KBM-7 (cell line): ENCODE measurements at places on chromosomes 5 and 9.

DNA sequence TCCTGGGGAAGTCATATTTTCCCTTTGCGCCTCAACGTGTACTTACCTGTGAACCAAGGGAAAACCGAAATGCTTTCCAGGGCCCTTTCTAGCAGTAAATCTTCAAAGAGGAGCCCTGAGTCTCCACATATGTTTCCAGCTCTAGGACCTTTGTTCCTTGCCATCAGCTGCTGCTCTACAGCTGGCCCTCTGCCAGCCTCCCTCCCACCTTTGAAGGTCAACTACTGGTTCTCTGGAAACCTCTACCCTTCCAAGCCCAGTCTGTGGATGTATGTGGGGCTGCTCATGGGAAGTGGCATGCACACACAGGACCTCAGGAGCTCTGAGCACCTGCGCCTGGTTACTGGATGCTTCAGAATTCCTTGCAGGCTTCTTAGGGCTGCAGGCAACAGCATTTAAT lies 117.2 kb downstream of the PSD2 start:
- DNase-seq, result no peak

DNA sequence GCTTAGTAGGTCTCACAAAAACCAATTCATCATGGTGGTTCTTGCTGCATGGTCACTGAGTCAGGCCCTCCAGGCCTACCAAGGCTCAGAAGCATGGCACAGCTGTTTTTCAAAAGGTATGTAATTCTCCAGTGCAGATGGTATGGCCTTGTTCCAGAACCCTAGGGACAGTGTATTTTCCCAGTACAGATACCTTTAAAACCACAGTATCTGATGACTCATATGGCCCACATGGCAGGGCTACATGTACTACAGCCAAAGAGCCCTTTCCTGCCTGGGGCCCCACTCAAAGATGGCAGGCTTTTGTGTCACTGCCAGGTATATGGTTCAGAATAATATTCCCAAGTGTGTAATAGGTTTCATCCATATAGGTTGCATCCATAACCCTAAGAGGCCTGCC lies 16.5 kb downstream of the CSF2 start:
- DNase-seq, result no peak

- no peak for DNase-seq
Observed at GRCh38 chr9:110308633-110309038, 29.0 kb downstream of the TXNDC8 start.

GRCh38 chr9:88535226-88536022 lies 446 bp downstream of the NXNL2 start:
- no peak for DNase-seq

GRCh38 chr5:157283434-157283833 lies 17.5 kb downstream of the CYFIP2 start:
- peak; percentile 65 for DNase-seq

- DNase-seq, result no peak
Observed at GRCh38 chr5:663436-664342, 29.5 kb downstream of the TPPP start.

DNA sequence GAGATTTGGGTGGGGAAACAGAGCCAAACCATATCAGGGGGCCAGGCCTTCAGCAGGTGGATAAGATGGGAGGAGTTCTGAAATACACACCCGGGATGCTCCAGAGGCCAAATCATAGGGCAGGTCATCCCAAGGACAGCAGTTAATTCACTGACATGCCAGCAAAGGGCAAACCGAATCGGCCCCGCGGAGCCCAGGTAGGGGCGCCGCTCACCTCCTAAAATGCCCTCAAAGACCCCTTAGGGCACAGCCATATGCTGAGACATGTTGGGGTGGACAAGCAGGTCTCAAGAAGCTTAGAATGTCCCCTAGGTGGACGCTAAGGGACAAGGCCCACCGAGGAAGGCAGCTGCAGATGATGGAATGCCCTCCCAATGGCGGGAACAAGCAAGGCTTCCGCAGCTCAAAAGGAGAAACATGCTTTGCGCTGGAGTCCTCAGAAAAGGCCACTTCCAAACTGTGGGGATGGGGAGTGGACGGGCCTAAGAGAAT lies 144.9 kb downstream of the ERCC6L2 start:
- DNase-seq, result no peak

DNA sequence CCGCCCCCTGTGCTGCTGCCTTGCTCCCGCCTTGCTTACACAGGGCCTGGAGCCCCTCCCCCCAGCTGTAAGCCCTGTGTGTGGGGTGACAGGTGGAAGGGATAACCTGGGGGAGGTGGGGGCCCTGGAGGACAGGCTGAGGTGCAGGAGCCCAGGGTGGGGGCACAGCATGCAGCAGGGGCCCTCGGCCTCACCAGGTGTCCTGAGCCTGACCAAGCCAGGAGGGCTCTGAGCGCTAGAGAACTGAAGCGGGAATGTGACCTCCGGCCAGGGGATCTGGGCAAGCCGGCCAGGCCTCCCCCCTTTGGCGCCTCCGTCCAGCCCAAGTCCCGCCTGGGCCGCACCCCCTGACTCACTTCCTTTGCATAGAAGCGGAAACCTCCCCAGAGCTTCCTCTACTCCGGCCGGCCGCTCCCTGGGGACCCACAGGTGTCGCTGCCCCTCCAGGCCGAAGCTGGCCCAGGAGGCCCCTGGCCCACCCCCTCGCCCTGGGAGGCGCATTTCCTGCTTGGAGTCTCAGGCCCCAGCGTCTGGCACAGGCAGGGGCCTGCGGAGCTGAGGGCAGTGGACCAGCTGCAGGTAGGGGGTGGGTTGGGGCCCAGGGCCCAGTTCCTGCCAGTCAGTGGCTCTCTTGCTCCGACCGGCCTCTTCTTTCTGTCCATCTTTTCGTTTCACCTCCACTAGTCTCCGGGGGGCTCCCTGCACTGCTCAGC lies at the start of gene TOR4A:
Gene TOR4A, plus strand, starts transcription at position 398 of the 713 bp plus-strand sequence. CDS start 964 bp downstream, outside the sequence.
- DNase-seq, result peak; percentile 85

- no peak for DNase-seq
Observed at GRCh38 chr5:91296674-91297143, 86.4 kb downstream of the ARRDC3 start.

DNA sequence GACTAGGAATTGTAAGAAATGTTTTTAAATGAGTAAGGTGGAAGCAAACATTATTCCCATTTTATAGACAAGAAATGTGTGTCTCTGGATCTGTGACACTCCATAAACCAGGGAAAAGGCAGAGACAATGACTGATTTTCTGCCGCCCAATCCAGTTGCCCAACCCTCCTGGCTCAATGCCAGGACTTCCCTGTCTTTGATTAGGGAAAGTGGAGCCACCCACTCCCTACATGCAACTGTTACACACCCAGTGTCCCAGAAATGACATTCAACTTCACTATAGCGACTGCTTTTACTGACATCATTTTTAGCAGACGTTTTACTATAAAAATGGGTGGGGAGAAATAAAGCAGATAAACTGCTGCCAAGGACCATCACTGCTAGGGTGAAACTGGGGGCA lies 79.7 kb downstream of the THBS4 start:
- DNase-seq, result no peak

GRCh38 chr5:172008689-172009141 lies 2.3 kb upstream of the FBXW11 start:
- DNase-seq, result no peak

DNA sequence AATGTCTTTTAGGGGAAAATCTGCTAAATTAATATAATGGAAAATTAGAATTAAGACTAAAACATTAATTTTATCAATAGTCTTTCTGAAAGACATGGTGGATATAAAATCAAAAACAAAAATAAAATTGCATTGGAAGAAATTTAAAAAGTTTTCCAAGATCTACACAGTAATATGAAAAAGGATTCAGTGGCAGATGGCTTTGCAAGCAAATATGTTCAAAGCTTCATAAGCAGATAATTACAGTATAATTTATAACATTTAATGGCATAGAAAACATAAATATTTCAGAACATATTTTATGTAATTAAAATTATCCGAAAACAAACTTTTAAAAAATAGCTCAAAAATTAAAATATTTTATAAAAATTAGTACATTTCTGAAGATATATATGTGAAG lies 512.4 kb upstream of the CYLC2 start:
- no peak for DNase-seq

DNA sequence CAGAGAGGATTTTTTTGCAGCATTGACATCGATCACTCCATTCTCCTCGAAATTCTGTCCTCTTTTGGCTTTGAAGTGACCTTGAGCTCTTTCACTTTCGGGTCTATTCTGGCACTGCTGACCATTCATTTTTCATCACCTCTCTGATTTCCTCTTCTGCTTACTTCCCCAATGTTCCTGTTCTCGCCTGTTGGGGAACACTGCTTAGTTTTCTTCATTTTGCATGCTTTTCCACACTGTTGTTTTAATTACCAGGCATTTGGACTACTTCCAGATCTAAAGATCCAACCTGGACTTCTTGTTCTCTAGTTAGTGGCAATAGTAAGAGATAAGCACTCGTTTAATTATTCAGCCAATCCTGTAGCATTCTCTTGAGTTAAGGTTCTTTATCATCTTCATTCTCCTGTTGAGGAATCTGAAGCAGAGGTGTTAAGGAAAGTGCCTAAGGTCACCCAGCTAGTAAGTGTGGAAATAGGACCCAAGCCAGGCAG lies 53.4 kb downstream of the MAN2A1 start:
- DNase-seq, result no peak

DNA sequence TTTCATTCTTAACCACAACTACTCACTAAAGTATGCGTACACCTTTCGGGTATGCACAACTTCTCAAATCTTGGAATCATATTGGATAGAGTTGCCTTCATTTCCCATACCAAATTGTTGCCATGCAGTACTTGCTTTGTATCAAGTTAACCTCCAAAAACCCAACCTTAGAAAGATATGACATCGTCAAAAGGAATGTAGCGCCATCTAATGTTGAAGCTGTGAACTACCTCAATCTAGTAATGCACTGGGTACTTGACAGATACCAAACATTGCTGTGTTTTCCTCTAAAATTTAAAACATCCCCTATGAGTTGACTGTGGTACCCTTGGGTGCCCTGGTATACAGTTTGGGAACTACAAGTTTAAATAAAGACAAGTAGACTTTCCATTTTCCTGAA lies 318.4 kb downstream of the ARL15 start:
- peak; percentile 57 for DNase-seq

- no peak for DNase-seq
Observed at GRCh38 chr9:5671711-5672353, 42.9 kb downstream of the RIC1 start.

GRCh38 chr9:129174102-129174723 lies 3.8 kb downstream of the IER5L start:
- peak; percentile 86 for DNase-seq

DNA sequence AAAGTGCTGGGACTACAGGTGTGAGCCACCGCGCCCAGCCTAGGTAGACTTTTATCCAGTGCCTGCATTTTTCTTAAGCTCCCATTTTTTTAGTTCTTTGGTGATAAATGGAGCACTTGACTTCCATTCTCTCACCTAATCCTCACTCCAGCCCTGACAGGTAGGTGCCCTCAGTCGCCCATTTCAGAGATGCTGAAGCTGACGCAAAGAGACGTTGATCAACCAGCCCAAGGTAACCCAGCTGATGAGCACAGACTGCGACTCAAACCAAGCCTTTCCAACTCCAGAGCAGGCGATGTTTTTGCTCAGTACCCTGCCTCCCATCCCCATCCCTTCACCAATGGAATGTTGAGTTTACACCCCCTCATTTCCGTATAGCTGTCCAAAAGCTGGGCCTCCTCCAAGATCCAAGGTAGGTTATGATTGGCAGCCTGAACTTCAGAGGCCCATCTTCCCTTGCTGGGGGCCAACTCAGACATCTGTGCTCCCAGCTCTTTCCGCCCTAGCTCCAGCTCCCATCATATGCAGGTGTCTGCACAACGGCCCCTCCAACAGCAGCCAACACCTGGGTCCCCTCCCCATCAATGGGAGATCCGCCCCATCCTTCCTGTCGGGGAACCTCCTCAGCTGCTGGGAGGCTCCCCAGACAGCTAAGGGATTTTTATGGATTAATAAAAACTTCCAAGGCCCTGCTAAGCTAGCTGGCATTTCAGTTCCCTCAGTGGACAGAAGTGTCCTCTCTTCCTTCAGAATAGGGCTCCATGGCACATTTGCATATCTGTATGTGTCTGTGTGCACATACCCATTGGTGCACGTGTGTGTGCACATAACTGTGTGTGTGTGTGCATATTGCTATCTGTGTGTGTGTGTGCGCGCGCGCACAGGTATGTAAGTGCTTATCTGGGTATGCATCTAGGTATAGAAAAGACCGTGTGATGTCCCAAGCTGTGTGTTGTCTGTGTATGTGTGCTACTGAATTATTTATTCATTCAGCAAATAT lies 39.3 kb upstream of the VDAC1 start:
- DNase-seq, result no peak

- DNase-seq, result no peak
Observed at GRCh38 chr9:124721109-124721906, 49.8 kb downstream of the NR6A1 start.

DNA sequence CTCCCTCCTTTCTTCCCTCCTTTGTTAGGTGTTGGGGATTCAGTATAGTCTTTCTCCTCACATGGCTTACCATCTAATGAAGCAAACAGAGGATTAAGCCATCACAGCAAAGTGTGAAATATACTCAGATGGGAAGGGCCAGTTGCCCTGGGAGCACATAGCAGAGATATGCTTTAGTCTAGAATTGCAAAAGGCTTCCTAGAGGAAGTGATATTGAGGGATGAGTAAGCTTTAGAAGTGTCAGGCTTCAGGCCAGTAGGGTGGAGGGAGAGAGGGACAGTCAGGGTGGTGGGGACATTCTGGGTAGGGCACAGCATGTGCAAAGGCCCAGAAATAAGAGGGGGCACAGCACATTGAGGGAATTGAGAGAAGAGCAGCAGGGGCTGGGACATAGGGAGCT lies 46.2 kb upstream of the GLRA1 start:
- no peak for DNase-seq
